ENCODE measurements at places on chromosomes 1 and 21.

GRCh38 chr1:27318596-27318995 is 3.4 kb upstream of the TMEM222 start:
- no peak for DNase-seq

- DNase-seq = no peak
Observed at GRCh38 chr1:186113461-186113860, 261.6 kb downstream of the TPR start.

DNA sequence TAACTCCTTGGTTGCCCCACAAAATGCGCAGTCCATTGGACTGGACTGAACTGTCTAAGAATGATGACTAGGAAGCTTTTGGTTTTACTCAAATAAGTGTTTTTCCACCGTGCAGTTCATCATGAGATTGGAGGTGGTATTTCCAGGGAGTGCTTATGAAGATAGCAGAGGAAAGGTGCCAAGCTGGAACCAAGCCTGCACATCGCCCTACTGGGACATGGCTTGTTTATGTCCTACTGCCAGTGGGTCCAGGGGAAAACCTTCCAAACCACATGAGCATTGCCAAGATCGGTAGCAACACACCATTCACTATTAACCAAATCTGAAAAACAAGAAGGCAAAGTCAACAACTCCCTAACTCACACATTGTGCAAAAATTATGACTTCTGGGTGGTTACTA is 54.7 kb upstream of the DSCAM start:
- no peak for DNase-seq

DNA sequence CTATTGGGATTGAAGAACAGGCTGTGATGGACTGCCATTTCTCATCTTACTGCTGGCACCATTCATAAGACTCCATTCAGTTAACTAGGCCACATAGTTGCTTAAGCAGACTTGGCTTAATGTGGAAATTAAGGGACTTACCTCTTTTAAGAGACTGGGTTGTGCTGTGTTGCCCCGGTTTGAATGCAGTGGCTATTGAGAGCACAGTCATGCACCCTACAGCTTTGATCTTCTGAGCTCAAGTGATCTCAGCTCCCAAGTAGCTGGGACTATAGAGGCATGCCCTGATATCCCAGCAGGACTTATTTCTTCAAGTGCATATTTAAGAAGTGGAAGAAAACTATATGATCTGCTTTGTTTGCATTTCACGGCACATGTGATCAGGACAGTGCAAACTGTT is 181.1 kb downstream of the RASAL2 start:
- DNase-seq = no peak
